ENCODE measurements at places on chromosomes 2 and 18.

- DNase-seq: no peak
These were observed 64.7 kb downstream of the FBXO15 start for GRCh38 chr18:74082742-74083556.

DNA sequence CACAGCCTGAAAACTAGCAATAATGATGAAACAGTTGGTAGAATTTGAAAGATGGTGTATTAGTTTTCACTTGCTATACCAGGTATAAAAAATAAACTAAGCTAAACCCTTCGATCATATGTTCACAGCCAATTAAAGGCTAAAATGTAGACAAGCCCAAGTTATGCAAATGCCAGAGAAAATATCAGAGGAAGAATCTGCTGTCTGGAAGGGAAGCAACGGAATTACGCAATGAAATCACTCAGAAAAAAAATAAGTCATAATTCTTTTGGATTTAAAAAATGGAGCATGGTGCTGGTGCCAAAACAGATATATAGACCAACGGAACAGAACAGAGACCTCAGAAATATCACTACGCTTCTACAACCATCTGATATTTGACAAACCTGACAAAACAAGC, 108.3 kb downstream of the ARL4C start:
- DNase-seq: no peak

DNA sequence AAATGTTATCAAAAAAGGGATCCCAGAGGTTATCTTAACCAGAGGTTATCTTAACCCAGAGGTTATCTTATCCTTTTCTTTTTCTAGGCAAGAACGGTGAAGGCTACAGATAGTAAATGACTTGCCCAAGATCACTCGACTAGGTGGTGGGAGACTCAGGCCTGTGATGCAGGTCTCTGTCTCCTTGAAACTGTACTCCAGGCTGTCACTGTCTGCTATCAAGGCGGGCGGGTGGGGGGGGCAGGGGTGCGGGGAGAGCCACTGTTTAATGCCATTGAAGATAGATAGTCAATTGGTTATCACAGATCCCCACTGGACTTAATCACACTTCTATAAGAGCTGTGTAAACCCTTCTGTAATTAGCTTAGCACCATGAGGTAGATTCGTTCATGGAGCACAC, 315.9 kb upstream of the TCF4 start:
- DNase-seq: no peak

GRCh38 chr2:61537277-61537949, 743 bp downstream of the XPO1 start:
- DNase-seq: peak; percentile 51

DNA sequence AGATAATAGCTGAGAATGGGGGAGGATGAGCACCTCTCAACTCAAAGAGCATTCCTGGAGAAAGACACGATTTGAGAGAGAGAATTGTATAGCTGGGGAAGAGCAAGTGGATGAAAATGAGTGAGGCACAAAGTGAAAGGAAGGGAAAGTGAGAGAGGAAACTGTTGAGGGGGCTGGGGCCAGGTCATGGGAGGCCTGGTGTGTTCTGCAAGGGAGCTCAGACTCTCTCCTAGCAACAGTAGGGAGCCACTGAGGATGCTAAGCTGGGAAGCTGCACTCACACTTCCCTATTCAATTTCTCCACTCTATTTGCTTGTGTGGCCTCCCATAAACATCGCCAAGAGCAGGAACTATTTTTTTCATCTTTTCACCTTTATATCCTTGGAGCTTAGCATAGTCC, 14.8 kb downstream of the EVA1A start:
- DNase-seq: no peak

DNA sequence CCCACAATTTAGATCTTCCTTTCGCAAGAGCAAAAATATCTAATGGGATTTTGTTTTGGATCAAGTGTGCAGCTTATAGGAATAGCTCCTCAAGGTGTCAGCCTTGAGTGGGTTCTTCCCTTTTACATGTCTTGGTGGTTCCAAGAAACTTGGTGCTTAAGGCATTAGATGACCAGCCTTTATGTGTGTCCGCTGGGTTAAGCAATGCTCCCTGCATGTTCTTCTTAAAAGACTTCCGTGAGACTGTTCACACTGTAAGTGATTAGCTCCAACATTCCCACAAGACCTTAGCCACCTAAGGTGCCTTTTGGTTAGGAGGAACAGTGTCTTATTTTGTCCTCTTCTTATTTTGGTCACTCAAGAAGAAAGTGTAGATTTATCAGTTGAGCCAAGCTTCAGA, 44.3 kb upstream of the GPR39 start:
- DNase-seq: no peak

DNA sequence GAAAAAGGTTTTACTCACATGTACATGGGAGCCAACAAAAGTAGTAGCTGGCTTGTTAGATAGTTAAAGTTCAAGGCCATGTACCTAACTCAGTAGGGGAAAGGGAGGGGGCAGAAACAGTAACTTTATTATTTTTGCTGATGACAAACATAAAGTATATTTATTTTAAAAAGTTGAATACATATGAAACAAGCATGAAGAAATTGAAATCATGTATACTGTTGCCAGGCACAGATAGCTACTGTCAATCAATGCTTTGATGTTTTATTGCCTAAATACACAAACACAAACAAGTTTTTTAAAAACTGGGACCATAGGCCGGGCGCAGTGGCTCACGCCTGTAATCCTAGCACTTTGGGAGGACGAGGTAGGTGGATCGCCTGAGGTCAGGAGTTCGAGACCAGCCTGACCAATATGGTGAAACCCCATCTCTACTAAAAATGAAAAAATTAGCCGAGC, 7.6 kb upstream of the PSD4 start:
- DNase-seq: no peak

- no peak for DNase-seq
These were observed 115.2 kb upstream of the ARL5A start for GRCh38 chr2:151943461-151943860.

- DNase-seq: no peak
These were observed at the start of gene PLCD4 for GRCh38 chr2:218607436-218608115. PLCD4 (plus strand) TSS chr2:218607899; CDS start chr2:218615740, 7,841 bp downstream.

DNA sequence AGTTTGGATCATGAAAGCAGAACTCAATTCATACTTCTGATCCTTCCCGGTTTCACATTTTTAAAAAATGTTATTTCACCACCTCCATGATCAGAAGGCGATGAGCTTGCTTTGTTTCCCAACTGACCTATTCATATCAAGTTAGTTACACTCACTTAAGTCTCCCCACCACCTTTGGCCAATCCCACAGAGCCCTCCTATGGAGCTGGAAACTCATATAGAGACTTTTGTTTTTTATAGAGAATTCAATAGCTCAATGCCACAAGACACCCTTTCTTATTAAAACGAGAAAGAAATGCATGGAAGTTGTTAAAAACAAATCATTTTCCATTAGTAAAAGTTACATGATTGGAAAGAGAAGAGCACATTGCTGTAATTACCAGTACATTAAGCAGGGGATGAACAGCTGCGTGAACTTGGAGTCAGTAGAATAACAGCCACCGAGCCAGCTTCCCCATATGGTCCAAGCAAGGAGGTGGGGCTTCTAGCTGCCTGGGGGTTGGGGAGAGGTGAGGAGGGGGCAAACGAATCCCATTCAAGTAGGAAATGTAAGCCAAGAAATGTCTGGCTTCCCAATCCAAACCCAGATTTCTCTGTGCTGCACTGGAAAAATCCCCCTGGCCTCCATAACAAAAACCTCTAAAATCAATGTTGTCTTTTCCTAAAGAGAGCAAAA, 614.5 kb downstream of the IRS1 start:
- DNase-seq: no peak

- no peak for DNase-seq
These were observed 446 bp upstream of the RHBDD1 start for GRCh38 chr2:226835420-226835795.

- DNase-seq: no peak
These were observed 110.4 kb downstream of the ALK start for GRCh38 chr2:29810956-29811355.

DNA sequence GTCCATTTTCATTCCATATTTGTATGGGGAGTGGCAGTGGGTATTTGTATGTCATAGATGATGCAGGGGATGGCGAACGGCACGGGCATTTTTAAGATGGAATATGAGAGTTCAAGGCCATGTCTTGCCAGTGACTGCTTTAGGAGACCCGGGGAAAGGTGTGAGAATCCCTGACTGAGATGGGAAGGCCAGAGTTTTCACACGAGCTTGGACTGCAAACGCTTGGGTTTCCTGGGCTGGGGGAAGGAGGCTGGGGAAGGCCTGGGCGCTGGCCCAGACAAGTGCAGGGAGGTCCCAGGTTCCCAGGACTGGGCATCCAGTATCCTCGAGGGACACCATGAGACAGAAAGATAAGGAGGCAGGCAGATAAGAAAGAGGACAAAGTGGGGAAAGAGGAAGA, 35.2 kb downstream of the CNGA3 start:
- no peak for DNase-seq

GRCh38 chr2:190696792-190697398, 48.0 kb downstream of the NAB1 start:
- DNase-seq: no peak

GRCh38 chr2:181891966-181892798, 652 bp downstream of the ITPRID2 start:
- peak; percentile 52 for DNase-seq

DNA sequence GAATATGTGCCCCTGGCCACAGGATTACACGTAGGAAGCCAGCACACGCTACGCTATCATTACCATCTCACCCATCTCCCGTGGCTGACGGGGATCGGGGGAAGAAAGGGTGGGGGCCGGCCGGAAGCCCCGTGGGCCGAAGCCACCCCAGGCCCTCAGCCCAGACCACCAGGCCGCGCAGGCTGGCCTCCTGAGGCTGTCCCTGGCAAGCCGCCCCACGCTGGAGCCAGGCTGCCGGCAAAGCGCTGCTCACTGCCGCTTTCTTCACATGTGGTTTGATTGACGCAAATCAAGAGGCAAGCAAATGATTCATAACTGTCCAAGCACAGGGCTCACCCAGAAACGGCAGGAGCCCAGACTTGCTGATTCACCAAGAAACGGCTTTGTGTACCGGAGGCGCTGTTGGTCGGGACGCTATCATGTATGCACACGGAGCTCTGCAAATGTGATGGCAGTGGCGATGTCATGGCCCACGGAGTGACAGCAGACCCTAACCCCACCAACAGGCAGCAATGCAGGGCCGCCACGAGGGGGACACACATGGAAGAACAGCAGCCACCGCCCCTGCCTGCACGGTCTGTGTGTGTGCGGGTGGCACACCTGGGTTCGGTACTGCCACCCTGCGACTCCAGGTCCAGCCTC, 125.7 kb downstream of the HDAC4 start:
- peak; percentile 67 for DNase-seq

GRCh38 chr2:164187121-164187520, 434.2 kb downstream of the GRB14 start:
- DNase-seq: no peak

DNA sequence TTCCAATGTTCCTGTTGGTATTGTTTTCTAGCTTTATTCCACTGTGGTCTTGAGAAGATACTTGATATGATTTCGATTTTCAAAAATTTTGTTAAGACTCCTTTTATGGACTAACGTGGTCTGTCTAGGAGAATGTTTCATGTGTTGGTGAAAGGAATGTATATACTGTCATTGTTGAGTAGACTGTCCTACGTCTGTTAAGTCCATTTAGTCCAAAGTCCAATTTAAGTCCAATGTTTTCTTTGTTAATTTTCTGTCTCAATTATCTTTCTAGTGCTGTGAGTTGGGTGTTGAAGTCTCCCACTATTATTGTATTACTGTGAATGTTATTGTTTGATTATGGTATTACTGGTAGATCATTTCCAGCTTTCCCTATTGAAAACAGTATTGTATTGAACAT, 55.8 kb upstream of the TTC27 start:
- DNase-seq: no peak

DNA sequence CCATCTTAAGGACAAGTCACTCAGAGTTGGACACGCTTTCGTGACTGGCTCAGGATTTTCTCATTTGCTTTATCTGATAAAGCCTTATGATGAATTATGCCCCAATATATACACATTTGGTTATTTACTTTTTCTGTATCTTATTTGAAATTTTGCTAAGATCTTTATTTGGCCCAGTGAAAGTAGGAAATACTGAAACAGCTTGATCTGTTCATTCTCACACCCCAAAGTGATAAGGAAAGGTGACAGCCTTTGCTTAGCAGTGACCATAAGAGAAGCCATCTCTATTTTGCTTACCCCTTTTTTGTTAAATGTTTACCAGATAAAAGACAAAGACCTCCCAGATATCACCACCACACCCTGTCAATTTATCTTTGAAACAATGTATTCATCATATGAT, 428.3 kb downstream of the PARD3B start:
- DNase-seq: no peak

DNA sequence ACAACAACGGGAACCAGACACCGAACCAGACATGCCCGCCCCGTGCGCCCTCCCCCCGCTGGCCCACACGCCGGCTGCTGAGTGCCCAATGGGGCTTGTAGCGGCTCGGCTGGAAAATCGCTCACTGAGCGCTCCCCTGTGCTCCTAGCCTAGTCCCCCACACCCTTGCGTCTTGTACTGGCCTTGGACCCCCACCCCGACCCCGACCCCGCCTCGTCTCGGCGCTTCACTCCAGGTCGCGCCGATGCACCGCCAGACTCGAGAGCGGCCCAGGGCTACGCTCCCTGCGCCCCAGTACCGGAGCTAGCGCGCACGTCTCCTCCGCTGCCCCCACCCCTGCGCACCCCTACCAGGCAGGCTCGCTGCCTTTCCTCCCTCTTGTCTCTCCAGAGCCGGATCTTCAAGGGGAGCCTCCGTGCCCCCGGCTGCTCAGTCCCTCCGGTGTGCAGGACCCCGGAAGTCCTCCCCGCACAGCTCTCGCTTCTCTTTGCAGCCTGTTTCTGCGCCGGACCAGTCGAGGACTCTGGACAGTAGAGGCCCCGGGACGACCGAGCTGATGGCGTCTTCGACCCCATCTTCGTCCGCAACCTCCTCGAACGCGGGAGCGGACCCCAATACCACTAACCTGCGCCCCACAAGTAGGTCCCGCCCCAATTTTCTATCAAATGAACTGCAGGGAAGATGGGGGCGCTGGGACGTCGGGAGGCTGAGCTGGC, 1.5 kb downstream of the GAD1 start:
- DNase-seq: no peak
